Activated CD4-positive, alpha-beta T cell treated with anti-CD3 and anti-CD28 coated beads, Interleukin-2, amount 50 U/mL, for 24 hours (primary cell): ENCODE measurements at places on chromosomes 3 and 15.

DNA sequence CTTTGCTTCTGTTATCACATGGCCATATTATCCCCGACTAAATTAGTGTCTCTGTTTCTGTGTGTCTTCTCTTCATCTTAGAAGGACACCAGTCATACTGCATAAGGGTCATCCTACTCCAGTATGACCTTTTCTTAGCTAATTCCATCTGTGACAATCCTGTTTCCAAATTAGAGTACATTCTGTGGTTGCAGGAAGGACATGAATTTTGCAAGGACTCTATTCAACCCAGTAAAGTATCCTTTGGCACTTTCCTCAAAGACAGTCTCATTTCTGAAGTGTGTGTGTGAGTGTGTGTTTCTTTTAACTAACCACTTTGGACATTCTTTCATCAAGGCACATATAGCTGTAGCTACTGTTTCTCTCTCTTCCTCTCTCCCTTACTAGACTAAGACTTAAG lies 15.2 kb upstream of the MME start:
- DNase-seq: no peak

GRCh38 chr3:60000311-60001105 lies 950.7 kb upstream of the CFAP20DC start:
- DNase-seq: no peak

- DNase-seq: no peak
Measured at GRCh38 chr3:150080058-150080730, 109.5 kb upstream of the PFN2 start.

DNA sequence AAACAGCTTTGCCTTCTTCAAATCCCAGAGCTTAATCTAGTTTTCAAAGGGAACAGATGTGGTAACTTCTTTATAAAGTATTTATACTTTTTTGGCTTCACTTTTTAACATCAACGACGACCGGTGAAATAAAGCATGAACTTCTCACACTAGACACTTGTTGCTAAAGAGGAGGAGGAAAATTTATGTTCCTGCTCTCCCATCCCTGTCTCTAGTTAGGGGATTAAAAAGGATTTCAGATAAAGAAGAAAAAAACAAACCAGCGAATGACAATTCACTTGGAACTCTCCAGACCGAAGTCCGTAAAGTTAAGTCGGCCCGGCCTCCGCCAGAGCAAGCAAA lies 672 bp downstream of the NEDD4 start:
- no peak for DNase-seq

GRCh38 chr3:159770998-159771397 lies 217.6 kb upstream of the IL12A start:
- no peak for DNase-seq

DNA sequence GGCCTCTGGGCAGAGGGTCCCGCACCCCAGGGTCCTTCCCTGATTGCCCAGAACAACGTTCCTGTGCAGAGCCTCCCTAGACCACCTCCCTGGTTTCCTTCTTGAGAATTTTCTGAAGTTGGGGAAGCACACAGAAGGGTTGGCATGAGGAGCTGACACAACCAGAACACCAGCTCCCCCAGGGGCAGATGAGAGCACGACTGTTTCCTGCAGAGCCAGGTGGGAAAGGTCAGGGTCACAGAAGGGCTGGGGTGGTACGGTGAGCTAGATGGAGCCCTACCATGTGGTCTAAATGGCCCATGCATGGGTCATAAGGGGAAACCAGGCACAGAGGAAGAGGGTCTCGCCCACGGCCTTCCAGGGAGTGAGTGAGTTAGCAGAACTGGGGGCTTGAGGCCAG lies 10.4 kb downstream of the PPCDC start:
- no peak for DNase-seq

DNA sequence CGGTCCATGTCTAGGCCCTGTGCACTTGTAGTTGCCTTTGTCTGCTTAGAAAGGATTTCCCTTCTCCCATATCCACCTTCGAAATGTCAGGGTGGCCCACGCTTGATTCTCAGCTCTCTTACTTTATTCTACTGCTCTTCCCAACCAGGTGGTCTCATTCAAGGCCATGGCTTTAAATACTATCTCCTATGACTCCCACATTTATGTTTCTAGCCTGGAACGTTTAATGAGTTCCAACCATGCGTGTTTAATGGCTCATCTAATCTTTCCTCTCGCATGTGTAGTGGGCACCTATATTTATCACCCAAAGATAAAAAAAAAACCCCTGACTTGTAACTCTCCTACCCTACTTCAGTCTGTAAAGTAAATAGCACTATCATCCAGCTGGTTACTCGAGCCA lies 727.2 kb upstream of the CFAP20DC start:
- DNase-seq: no peak

DNA sequence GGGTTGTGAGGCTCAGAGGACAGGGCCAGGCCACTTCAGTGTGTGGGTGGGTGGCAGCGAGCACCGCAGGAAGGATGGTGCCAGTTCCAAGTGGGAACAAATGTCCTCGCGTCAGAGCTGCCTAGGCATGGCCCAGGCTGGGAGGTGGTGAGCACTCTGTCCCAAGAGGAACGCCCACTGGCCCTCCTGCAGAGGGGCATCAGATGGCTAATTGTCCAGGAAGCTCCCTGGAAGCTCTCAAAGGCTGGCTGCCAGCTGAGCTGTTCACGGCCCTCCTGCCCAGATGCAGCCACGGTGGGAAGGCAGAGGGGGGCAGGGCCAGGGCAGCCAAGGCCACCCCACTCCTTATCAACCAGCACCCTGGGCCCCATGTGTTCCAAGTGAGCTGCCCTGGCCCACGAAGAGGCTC lies 55.2 kb downstream of the IQSEC1 start:
- DNase-seq: no peak

GRCh38 chr3:87468235-87468634 lies 191.9 kb upstream of the POU1F1 start:
- no peak for DNase-seq
